NCI-H345 (cell line): ENCODE measurements at places on chromosomes 11 and 22.

DNA sequence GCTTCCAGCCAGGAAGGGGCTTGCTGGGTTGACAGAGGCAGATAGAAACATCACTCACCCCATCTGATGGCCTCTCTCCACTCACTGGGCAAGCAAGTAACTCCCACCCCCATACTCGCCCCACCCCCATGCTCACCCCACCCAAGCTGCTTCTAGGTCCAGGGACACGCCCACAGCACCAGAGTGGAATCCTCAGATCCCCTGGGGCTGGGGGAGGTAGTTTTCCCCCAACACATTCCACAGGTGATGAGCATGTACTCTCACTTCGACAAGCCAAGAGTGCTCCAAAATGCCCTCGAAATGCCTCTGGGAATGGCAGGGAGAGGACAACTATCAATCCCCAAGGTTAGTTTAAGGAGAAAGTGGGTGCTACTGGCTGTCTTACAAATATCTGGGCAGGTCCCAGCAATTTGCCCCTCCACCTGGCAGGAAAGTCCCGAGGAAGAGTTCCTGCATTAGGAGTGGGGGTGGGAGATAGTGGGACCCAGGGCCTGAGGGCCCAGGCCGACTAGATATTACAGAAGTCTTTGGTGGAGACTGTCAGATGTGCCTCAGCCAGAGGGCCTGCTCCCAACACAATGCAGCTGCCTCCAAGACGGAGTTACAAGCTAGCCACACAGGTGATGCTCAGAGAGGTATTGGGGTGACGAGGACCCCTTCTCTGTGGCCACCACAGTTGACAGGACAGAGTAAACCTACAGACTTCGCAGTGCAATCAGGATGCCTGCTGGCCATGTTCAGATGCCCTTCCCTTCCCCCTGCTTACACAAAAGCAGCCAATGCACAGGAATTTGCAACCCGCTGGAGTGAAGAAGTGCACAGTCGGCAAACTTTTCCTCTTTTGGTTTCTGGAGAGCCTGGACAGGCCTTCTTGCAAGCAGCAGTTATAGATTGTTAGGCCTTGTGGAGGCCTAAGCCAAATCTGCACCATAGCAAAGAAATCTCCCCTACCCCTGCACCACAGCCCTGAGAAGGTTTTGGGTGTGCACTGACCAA is 2.9 kb upstream of the LMO1 start:
- no peak for DNase-seq

DNA sequence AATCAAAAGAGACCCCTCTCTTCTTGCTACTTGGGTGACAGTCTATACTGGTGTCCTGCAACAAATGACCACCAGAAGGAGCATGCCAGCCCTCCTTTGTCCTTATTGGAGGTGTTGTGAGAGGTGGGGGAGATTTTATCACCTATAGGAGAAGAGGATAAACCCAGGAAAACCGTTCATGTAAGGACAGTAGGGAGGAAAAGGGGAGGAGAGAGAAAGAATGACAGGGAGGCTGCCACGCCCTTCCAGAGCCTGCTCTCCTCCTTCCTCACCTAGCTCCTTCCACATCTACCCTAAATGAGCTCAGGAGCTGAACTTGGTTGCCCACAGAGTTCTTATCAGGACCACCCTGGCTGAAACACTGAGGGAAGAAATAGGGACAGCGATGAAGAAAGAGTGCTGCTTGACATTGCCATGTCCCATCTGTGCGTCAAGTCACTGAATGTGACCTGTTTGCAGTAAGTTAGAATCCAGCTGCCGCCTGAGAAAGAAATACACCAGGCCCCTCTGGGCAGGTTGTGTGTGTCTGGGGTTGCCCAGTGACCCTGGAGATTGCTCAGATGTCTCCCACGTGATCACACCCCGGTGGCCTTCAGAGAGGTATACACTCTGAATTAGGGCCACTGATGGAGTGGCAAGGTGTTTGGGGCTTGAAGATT is 40.4 kb upstream of the ETS1 start:
- no peak for DNase-seq

DNA sequence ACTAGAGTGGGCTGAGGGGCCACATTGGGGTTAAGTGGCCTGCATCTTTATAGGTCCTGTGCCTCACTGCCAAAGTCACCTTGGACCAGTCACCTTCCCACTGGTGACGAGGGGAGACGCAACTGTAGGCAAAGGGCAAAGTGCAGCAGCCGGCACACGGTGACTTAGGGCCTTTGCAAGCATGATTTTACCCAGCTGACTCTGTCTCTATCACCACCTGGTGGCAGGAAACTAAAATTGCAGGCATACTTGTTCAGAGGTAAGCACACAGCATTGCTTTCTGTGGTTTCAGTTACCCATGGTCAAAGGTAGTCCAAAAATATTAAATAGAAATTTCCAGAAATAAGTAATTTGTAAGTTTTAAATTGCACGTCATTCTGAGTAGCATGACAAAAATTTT is 1164.4 kb downstream of the BRD1 start:
- DNase-seq, result no peak

DNA sequence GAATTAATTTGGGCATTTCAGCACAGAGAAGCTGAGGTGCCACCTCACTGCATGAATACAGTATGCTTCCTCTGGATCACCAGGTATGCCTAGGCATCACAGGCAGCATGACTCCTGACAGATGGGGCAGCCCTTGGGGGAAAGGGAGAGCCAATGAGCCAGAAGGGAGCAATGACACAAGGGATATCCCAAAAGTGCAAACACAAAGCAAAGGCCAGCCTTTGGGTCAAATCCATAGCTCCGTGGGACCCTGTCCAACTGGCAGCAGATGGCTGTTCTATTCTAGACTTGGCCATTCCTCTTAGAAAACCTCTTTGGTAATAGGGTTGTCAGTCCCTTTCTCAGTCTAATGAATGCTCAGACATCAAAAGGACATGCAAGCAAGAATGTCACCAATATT is 73.3 kb downstream of the SERGEF start:
- DNase-seq, result no peak

GRCh38 chr11:131301306-131301705 is 69.1 kb upstream of the NTM start:
- DNase-seq, result no peak

GRCh38 chr11:13629779-13630178 is 38.7 kb upstream of the FAR1 start:
- no peak for DNase-seq

DNA sequence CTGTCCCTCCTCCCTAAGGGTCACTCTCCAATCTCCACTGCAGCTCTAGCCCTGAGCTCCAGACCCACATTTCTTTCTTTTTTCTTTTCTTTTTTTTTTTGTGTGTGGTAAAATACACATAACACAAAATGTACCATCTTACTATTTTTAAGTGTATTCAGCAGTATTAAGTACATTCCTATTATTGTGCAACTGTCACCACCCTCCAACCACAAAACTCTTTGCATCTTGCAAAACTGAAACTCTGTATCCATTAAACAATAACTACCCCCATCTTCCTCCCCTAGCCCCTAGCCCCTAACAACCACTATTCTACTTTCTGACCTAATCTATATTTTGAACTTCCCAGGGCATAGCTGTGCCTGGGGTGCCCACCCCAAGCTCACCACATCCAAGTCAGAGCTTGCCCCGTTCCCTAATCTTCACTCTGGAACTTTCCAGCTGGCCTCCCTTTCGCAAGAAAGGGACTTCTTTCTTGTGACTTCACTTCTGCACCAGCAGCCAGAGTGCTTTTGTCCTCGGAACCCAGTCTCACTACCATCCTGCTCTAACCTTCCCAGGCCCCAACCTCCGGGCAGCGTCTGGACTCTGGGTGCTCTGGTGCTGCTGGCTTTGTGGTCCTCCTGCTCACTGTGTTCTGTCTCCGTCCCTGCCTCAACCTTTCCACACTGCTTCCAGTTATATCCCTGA is 30.7 kb downstream of the PARVG start:
- no peak for DNase-seq

DNA sequence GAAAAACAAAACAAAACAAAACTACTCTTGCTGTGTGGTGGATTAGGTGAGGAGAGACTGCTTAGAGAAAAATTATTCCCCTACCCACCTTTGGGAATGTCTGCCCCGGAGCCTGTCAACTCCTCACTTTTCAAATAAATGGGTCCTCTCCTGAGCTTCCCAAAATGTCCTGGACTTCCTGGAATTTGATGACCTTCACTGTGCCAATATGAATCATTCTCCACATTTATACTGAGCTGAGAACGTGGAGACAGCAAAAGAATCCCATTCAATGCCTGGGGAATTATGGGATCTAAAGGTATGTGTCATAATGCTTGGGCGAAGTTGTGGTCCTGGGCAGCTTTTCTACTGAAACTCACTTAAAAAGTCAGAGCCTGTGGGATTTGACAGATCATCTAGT is 136.8 kb downstream of the KIF18A start:
- no peak for DNase-seq

- DNase-seq, result no peak
Observed at GRCh38 chr22:22901578-22902218, 14.1 kb downstream of the IGLL5 start.

DNA sequence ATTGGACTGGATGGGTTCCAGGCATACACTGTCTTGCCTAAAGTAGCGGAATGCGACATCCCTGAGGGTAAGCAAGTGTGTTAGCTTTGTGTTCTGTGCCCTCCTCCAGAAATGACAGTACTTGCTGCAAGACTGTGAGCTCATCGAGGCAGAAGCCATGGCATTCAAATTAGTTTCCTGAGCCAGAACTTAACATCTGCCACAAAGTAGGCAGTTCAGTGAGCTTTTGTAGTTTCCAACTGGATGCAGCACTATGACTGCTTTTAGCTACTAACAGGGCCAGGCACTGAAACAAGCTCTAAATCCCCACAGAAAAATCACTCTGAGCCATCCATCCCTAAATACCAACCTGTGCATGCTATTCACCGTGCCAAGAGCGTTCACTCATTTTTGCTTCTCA is 1.2 kb upstream of the FAR1 start:
- DNase-seq, result no peak

- DNase-seq, result no peak
Observed at GRCh38 chr11:112751772-112752171, 209.4 kb upstream of the NCAM1 start.

- no peak for DNase-seq
Observed at GRCh38 chr22:26998129-26998528, 340.7 kb downstream of the MIAT start.

DNA sequence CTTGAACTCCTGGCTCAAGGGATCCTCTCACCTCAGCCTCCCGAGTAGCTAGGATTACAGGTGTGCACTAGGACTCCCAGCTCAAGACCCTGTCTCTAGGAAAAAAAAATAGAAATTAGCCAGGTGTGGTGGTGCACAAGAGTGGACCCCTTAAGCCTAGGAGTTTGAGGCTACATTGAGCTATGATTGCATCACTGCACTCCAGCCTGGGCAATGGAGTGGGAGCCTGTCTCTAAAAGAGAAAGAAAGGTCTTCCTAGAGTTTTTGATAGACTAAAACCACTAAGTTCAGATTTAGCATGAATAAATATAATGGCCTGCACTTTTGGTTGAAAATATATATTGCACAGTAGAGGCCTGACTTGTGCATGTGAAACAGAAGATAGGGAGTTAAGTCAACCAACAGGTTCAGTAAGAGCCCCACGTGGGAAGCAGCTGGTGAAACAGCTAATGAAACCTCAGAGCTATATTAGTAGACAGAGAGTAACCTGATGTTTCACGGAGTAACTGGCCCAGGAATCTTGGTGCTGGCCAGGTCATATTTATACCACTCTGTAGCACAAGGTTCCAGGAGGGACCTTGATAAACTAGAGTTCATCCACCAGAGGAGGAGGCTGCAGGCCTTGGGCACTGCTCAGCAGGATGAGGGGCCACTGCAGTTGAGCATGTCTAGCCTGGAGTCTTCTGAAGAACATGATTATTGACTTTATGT is 4.6 kb upstream of the MICAL3 start:
- no peak for DNase-seq

DNA sequence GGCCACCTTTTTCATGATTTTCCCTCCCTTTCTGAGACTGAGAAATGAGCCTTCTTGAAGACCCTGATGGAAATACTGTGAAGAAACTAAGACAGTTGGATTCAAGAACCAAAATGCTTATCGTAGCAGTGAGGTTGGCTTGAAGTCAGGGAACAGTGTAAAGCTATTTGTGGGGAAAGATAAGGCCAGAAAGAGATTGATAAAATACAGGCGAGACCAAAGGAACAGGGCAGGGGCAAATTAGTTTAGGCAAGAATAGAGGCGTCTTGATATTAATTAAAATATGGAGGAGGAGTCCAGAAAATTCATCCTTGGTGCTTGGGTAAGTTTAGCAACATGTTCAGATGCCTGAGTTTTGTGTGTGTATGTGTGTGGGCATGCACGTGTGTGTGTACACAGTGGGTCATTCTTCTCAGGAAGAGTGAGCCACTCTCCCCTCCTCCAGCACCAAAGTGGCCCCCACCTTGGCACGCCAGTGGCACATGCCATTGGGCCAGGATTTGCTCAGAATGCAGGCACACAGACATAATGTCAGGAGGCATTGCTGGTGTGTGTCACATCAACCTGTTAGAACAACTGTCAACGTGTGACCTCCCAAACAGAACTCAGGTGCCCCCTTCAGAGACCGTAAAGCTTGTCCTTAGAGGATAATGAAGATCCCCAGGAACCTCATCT is 3.9 kb upstream of the EHF start:
- no peak for DNase-seq

DNA sequence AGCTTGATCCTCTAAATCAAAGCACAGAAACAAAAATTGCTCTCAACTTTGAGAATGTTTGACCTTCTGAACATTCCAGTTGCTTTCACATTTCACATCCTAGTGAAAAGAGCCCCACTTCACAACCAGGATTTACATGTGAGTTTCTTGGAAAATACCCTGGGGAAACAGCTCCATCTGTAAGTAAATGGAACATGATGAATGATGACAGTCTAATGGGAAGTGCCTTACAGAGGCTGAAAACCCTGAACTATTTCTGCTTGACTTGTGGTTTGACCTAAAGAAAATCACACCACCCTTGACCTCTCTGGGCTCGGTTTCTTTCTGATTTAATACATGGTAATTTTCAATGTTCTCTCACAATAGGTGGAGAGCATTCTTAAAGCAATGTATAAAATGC is 499.4 kb upstream of the API5 start:
- no peak for DNase-seq

DNA sequence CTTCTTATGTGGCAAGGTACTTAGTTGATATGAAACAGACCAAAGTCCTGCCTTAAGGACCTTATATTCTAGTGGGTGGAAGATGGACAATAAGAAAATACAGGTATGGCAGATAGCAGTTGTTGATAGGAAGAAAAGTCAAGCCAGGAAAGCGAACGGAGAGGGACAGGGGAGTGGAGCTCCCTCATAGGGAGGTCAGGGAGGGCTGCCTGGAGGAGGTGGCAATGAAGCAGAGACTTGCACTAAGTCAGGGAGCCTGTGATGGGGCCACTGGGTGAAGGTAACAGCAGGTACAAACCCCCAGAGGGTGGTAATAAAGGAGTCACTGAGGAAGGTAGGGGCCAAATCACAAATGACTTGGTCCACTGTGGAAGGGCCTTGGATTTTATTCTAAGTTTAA is 65.3 kb downstream of the ABTB2 start:
- DNase-seq, result no peak

- no peak for DNase-seq
Observed at GRCh38 chr11:11381471-11382105, 28.5 kb upstream of the CSNK2A3 start.

- peak; percentile 51 for DNase-seq
Observed at GRCh38 chr11:65432686-65433582, 10.3 kb downstream of the NEAT1 start.
